ENCODE measurements at places on chromosomes 13 and 19.

- no peak for DNase-seq
Observed at GRCh38 chr19:51467864-51468544, 9.8 kb upstream of the SIGLEC8 start.

DNA sequence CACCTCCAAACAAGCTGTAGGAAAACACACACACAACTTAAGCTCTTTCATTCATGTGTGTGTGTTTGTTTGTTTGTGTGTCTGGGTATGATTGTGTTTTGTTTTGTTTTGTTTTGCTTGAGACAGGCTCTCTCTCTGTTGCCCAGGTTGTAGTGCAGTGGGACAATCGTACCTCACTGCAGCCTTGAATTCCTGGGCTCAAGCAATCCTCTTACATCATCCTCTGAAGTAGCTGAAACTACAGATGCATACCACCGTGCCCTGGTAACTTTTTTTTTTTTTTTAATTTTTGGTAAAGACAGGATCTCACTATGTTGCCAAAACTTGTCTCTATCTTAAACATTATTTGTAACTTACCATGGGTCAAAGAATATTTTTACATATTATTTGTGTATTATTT is 431.7 kb downstream of the SLITRK1 start:
- no peak for DNase-seq

DNA sequence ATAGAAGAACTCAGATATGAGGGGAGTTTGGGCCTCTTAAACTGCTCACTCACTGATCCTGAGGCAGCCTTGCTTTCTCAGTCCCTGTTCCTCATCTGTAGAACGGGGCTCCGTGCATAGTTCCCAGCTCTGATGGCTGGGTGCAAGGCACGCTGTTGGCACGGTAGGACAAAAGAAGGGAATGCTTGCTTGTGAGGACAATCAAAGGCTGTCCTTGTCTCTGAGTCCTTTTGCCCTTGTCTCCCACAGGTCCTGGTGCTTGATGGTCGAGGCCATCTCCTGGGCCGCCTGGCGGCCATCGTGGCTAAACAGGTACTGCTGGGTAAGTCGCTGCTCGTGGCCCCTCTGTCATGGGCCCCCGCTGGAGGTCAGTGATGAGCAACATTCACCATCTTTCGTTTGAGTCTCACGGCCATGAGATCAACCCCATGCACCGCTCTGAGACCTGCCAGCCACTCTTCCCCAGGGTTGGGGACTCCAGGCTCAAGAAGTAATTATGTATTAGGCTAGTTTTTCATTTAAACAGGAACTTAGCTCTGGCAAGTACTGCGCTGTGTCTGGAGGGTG is 2.3 kb downstream of the RPL13A start:
- peak; percentile 15 for DNase-seq

GRCh38 chr13:103525530-103525929 is 459.3 kb upstream of the SLC10A2 start:
- no peak for DNase-seq

DNA sequence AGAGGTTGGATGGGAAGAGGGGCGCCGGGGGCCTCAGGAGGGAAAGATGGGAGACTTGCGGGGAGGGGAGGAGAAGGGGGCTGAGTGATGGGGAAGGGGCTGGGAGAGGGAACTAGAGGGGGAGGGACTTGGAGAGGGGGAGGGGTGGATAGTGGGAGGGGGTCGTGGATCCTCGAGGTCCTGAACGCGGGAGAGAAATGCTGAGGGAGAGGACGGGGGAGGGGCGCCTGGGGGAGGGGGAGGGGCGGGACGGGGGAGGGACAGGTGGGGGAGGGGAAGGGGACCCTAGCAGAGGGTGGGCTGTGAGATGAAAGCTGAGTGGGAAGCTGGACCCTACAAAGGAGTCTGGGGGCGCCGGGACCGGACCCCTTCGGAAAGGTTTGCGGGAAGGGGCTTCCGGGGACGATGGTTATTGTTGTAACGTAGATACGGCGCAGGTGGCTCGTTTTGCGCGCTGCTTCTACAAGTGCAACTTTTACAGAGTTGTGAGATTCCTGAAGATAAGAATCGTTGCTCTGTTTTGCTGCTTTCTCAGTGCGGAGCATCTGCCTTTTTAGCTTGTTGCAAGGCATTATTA is 418 bp downstream of the ZNF444 start:
- DNase-seq = peak; percentile 7

DNA sequence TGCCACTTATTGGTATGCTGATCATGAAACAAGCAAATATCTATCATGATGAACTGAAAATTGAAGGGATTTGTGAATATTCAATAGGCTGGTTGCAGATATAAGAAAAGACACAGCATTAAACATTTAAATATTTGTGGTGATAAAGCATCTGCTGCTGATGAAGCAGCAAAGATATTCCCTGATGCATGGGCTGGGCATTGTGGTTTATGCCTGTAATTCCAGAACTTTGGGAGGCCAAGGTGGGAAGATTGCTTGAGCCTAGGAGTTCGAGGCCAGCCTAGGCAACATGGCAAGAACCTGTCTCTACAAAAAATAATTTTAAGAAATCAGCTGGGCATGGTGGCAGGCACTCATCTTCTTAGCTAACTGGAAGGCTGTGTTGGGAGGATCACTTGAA is 54.5 kb downstream of the GPR180 start:
- DNase-seq = no peak

DNA sequence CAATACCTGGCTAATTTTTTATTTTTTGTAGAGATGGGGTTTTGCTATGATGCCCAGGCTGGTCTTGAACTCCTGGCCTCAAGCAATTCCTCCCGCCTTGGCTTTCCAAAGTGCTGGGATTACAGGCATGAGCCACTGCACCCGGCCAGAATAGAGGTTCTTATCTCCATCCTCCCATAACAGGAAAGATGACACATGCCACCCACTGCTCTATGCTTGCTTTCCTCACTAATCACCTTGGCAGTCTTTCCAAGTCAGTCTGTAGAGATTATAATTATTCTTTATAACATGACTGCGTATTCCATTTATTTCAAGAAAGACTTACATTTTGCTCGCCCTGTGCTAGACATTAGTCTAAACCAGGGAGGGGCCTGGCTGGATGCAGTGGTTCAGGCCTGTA is 6.7 kb downstream of the VAV1 start:
- no peak for DNase-seq

DNA sequence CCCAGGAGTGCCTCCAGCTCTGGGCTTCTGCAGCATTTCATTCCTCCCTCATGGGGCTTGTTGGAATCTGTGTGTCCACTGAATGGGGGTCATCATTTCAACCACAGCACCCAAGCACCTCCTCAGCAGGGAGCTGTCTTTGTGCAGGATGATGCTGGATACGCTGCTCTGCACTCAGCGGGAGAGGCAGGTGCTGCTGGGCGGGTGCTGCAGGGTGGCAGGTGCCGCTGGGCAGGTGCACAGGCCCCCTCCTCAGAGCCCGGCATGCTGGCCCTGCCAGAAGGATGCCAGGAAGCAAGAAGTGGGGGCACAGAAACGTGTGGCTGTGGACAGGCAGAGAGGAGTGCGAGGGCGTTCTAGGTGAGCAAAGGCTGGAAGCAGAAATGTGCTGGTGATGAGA is 121.8 kb upstream of the VSTM2B start:
- no peak for DNase-seq

- no peak for DNase-seq
Observed at GRCh38 chr13:73741742-73742141, 392.5 kb downstream of the KLF12 start.

DNA sequence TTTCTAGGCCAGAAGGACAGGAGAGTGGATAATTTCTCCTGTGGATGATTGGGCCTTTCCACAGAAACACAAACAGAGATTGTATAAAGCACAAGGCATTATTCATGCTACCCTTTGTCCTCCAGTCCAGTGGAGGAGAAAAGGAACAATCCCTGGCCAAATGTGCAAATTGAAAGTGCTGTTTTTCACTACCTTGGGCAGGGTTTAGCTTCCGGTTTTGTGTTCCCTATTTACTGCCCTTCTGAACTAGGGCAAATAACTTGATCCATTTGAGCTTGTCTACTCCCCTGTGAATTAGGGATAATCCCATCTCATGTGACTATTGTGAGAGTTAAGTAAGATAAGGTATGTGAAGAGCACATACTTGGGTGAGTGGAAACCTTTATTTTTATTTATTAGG is 13.3 kb downstream of the PDX1 start:
- DNase-seq = no peak

- DNase-seq = no peak
Observed at GRCh38 chr19:7940841-7941240, 2.6 kb downstream of the TIMM44 start.

GRCh38 chr13:20294497-20294896 is 62.4 kb upstream of the GJB6 start:
- DNase-seq = no peak

DNA sequence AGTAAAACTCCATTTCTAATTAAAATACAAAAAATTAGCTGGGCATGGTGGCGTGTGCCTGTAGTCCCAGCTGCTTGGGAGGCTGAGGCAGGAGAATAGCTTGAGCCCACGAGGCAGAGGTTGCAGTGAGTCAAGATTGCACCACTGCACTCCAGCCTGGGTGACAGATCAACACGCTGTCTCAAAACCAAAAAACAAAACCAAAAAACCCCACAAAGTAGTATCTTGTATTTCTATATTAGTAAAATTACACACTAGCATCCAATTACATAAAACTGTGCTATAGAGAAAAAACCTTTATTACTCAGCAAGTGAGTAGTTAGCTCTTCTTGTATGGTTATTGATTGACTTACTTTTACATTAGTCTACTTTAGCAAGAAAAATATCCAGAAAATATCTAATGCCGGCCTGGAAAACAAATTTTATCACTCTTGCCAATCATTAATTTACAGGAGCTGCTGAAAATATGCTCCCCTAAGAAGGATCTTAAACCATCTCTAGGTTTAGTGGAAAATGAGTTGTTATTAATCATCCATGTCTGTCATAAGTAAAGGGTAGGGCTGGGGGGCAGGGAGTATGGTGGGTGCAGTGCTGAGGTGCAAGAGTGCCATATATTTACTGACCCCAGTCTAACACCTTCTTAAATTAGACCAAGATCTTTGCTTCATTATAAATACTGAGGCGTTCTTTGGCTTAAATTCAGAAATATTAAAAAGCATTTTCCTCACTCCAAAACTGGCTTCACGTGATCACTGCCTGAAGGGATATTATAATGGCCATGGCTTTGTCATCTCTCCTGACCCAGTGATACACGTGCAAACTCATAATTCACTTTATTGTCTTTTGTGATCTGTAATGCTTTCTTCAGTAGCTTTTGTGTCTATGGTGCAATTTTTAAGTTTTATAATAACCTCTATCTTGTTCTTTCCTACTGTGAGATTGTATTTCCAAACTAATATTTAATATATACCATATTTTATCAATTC is 44.1 kb downstream of the UBL3 start:
- DNase-seq = no peak

GRCh38 chr13:97346561-97347254 is 87.3 kb upstream of the RAP2A start:
- no peak for DNase-seq

GRCh38 chr19:39557811-39558623 is 18.1 kb upstream of the EID2 start:
- DNase-seq = no peak
